ENCODE measurements at places on chromosomes 16 and 17.

DNA sequence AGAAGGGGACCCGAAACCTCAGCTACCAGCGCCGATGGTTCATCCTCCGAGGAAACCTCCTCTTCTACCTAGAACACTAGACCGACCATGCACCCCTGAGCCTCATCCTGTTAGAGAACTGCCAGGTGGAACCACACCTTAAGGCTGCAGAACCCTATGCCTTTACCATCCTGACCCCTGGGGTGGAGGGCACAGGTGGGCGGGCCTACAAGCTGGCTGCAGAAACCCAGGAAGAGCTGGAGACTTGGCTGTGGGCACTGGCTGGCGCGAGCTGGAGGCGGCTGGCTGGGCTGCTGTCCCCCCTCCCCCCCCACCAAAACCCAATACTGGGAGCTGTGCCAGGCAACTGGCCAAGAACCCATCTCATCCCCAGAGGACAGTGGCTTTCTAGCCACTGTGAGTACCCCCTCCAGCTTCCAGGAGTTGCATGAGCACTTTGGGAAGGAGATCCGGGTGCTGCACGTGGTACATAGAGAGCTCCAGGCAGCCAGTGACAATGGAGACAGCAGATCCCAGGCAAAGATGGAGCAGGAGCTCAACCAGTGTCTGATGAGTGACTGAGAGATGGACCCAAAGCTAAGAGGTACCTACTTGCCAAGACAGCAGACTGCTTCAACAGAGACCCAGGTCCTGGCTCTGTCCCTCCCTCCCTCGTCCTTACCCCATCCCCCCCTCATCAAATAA lies 1.4 kb upstream of the CD2BP2 start:
- no peak for DNase-seq

DNA sequence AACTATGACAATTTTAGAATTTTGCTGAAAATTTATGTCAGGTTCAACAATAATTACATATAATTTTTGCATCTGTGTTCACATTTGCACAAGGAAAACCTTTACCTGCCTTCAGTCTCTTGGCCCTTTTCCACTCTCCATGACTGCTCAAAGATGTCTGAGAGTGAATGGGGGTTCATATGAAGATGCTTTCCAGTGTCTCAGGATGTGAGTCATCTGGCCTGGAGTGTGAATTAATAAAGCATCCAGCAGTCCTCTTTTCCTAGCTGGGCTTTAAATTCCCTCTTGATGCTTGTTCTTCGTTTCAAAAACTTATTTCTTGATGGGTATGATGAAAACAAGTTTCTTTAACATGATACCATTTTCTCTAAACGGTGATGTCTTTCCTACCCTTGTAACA lies 99.9 kb downstream of the CDK5R1 start:
- no peak for DNase-seq

DNA sequence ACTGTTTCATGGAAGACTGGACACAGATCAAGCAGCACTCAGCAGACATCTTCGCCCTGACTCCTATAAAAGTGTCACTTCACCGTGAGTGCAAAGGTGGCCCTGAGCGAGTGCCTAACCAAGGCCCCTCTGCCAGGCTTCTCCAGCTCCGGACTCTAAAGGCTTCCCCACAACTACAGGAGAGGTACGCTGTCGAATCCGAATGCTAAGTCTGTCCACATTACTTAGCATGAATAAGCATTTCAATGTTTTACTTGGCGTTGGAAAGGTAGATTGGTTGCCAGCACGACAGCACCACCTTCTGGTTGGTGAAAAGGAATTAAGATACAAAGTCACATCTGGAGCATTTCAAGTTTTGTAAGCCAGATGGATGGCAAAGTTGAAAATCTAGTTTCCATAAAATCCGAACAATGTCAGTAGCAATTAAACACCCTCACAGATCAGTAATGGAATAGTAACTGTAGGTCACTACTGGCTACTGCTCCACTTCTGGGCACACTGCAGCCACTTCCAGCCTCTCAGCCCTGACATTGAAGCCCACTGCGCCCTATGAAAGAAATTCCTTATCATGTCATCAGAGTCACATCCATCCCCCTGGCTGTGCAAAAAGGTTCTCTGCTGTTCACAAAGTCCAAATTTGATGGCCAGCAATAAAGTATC lies 100.9 kb downstream of the PARN start:
- DNase-seq, result peak; percentile 71

DNA sequence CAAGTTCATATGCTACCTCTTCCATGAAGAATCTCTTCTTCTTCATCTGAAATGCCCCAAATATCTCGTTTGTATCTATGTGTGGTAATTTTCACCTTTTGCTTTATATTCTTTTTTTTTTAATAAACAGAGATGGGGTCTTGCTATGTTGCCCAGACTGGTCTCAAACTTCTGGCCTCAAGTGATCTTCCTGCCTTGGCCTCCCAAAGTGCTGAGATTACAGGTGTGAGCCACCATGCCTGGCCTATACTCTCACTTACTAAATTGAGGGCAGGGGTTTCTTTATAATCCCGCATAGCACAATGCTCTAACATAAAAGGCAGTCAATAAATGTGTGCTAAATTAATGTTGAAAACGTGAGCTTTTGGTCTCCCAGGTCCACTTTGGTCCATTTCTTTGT lies 30.6 kb downstream of the RNF43 start:
- no peak for DNase-seq

DNA sequence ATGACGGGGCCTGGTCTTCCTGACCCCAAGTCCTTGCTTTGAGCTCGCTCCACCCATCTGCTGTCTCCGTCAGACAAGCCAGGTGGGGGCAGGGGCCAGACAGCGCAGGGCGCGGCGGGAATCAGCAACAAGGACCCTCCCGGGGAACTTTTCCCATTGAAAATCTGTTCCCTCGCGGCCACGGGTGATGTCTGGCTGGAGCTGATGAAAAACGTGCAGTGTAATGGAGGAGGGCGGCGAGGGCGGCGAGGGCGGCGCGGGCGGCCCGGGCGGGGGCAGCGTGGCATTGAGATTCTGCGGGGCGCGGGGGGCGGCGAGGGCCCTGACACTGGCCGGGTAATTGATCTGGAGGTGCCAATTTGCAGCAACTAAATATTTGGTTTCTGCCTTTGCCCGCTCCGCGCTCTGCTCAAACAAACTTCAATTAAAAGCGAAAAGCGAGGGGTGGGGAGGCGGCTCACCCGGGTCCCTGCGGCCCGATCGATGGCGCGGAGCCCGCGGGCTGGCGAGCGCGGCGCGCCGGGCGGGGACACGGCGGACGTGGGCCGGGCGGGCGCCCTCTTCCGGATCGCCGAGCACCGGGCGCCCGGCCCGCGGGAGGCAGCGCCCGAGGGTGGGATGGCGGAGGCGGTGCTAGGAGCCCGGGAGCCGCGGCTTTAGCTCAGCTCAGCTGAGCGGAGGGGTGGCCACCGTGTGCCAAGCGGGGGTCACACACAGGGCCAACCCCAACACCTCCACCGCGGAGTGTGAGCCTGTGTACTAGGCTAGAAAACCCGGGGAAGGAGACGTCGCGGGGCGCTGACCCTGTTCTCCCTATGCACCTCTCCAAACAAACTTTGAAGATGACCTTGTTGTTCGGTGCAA lies 32.4 kb downstream of the DCAKD start:
- DNase-seq, result peak; percentile 84

DNA sequence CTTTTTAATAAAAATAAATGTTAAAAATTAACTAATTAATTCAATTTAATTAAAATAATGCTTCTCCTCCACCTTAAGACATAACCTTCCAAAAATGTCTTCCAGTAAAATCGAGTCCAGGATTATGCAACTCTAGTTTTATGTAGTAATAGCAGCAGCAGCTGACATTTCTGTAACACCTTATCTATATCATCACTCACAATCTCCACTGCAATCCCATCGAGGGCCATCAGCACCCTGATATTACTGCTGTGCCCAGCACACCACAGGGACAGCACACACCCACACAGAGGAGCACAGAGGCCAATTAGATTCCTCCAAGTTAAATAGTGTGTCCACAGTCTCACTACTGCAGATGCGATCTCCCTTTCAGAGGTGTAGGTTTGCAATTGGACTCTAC lies 2.9 kb downstream of the RPH3AL start:
- DNase-seq, result no peak

GRCh38 chr16:13923703-13924298 lies 3.8 kb downstream of the ERCC4 start:
- no peak for DNase-seq

GRCh38 chr17:42392692-42393415 lies 4.6 kb upstream of the STAT3 start:
- no peak for DNase-seq

DNA sequence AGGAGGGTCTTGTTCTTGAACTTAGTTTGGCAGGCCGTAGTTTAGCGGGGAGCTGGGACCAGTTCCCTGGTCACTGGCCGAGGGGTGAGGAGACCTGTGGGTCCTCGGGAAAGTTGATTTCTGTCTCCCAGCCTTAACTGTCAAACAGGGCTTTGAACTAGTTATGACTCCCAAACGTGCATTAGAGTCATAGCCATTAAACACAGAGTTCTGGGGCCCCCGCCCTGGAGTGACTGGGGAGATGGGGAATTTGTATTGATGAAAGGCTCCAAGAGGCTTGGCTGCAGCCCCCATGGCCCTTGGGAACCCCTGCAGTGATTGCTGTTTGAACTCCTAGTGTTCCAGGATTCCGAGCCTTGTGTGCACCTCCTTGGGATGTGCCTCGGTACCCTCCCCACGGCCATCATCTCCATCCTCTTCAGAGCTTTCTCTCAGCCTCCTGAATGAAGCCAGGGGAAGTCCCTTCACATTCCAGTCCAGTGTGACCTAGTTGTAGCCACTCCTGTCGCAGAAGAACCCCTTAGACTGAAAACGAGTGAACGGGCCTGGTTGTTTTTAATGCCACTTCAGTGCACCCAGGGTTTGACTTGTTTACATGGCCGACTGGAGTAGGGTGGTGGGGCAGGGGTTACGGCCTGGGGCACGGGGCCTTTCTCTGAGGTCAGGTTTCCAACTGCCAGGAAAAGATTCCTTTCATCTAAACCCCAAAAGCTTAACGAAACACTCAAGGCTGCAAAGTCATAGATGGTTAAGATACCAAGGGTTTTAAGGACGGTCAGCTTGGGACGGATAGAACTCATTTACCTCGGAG lies 1.4 kb downstream of the MPRIP start:
- no peak for DNase-seq

DNA sequence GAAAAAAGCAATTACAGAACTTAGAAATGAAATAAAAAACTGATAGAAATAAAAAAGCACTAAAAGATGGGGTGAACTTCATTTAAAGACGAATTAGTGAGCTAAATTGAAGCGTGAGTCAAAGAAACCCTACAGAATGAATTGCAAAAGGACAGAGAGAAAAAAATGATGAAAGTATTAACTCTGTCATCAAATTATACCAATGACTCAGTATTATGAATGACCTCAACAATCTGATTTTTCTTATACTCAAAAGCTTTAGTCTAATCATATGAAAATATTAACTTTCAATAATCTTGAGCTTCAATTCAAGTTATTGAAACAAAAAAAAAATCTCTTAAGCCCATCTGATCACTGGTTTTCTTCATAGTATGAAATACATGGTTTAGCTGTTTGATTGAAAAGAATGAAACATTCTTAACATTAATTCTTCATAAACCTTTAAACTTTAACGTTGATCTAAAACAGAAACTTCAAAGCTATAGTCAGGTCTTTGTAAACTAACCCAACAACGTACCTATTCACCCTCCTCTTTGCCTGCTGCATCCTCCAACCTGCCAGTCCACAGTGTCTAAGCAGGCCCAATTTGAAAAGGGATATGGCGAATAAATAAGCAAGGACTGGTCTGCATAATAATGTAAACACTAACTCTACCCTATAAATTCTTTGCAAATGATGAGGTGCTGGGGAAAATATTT lies 6.6 kb downstream of the ABCA5 start:
- DNase-seq, result no peak

- peak; percentile 44 for DNase-seq
Observed at GRCh38 chr16:3094289-3095027, 4.6 kb downstream of the ZSCAN10 start.

- DNase-seq, result peak; percentile 66
Observed at GRCh38 chr17:39548494-39549225, 59.1 kb downstream of the NEUROD2 start.

DNA sequence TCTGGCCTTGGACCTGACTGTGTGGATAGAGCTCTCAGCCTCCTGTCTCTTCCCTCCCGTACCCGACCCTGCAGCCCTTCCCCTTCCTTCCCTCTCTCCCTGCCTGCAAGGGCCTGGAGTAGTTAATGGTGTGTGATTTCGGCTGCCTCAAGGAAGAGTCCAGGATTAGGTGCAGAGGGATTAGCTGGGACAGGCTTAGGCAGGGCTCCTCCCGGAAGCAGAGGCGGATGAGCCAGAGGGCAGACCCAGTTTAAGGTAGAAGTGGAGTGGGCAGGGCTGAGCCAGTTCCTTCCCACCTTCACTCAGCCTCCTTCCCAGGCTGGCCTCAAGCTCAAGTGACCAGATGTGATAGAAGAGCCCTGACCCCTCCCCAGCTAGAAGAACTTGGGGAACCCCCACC lies 16.8 kb downstream of the GUCY2D start:
- DNase-seq, result no peak

- no peak for DNase-seq
Observed at GRCh38 chr16:62568926-62569325, 532.7 kb upstream of the CDH8 start.

DNA sequence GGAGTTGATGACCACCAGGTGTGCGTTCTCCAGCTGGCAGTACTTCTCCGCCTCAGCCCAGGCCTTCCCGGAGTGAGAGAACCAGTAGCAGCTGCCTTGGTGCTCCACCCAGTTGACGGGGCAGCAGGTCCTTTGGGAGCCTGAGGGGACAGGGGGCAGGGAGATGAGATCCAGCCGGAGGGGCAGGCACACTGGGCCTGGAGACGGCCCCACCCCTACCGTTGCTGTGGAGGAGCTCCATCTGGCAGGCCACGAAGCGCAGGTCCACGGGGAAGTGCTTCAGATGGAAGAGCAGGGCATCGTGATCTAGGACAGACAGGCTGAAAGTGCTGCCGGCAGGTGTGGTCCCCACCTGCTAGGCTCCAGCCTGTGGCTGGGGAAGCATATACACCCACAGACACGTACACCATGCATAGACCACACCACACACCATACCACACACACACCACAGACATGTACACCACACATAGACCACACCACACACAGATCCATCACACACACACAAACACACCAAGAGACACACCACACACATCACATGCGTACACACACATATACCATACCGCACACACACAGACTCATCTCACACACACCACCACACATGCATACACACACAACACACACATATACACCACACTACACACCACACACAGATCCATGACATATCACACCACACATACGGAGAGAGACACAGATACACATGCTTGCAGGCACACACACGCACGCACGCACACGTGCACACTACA lies 7.4 kb downstream of the ASGR2 start:
- DNase-seq, result no peak

DNA sequence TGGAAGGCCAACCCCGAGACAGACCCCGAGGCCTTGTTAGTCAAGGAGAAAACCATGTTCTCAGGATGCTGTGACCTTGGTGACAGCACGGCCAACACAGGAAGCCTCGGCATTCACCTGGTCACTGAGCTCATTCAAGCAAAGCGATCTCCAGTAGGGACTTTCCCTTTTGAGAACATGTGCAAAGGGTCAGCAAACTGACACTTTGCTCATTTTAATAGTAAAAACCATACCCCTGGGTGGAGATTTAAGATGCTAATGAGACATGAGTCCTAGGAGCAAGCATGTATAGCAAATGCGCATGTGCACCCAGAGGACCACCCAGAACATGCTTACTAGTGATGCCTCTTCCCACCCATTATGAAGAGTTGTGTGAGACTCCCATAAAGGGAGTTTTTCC lies 5.7 kb upstream of the SULT1A2 start:
- no peak for DNase-seq
